NCI-H446 treated with DMSO at 0.1 percent for 48 hours (cell line): ENCODE measurements at places on chromosomes 5 and 9.

- DNase-seq: no peak
Measured at GRCh38 chr9:2253636-2254580, 238.8 kb downstream of the SMARCA2 start.

- DNase-seq: peak; percentile 14
Measured at GRCh38 chr9:117073539-117074341, 341.1 kb downstream of the ASTN2 start.

DNA sequence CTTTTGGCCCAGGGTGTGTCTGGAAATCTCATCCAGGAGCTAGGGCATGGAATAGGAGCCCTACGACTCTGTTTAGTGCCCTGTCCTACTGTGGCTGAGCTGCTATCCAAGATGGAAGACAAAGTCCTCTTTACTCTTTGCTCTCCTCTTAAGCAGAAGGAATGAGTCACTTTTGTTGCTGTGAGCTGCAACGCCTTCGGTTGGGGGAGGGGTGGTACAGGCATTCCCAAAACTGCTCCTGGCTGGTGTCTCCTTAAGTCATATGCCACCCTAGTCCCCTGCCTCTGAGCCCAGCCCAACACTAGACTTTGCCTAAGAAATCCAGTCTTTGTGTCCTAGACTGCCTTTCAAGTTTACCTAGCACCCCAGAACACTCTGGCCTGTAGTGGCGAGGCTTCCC, 99.9 kb downstream of the PRR16 start:
- no peak for DNase-seq

- no peak for DNase-seq
Measured at GRCh38 chr9:76868897-76869296, 37.0 kb downstream of the PRUNE2 start.

DNA sequence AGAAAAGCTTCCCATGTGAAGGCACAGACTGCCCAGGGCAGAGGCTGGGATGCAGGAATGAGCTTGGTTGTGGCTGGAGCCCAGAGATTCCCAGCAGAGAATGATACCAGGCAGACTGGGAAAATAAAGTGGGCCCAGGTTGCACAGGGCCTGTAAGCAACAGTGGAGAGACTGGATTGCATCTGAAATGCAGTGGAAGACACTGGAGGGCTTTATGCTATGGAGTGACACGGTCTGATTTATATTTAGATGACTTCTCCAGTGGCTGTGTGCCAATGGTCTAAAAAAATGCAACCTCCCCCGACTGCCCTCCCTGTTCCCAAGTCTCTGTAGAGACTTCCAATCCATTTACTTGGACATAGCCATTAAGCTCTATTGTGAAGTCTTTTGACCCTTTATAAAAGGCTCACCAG, 951.1 kb upstream of the DMAC1 start:
- no peak for DNase-seq

- DNase-seq: no peak
Measured at GRCh38 chr9:405341-405740, 190.7 kb downstream of the DOCK8 start.

DNA sequence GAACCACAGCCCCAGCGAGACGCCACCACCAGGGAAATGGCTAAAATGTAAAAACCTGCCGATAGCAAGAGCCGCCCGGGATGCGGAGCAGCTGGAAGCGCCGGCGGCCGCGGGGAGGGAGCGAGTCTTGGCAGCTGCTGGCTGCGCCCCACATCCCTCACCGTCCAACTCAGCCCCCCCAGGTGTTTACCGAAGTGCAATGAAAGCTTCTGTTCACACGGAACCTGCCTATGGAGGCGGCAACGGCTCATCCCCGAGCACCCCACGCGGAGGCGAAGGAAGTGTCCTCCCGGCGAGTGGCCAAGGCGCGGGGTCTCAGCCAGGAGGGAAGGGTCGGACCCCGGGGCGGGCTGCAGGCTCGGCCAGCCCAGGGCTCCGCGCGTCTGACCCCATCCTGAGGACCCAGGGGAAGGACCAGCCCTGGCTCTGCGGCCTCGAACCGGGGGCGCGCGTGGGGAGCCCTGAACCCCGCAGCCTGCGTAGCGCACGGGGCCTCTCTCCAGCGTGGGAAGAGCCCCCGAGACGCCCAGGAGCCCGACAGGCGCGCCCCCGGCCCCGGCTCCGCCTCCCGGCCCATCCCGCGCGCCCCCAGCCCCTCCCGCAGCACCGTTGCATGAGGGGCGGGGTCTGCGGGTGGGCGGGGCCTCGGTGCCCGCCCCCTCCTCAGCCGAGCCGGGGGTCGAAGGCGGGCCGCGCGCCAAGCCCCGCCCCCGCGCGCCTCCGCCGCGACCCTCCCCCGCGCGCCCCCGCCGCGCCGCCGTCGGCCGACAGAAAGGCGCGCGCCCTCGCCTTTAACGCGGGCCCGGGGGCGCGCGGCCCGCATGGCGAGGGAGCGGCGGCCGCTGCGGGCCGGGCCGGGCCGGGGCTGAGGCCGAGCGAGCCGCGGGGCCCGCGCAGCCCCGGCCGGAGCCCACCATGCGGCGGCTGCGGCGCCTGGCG, at the start of gene DIPK1B:
Gene DIPK1B (plus strand): TSS at position 822 of the 939 bp plus-strand sequence. CDS start 94 bp downstream, at position 916.
- no peak for DNase-seq

DNA sequence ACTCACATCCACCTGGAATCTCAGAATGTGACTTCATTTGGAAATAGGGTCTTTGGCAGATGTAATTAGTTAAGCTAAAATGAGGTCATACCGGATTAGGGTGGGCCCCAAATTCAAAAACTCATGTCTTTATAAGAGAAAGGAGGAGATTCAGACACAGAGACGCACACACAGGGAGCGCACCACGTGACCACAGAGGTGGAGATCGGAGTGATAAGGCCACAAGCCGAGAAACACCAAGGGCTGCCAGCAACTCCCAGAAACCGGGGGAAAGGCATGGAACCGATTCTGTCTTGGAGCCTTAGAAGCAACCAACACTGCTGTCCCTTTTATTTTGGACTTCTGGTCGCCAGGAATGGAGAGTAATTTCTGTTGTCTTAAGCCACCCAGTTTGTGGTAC, 31.8 kb upstream of the LMX1B start:
- no peak for DNase-seq

DNA sequence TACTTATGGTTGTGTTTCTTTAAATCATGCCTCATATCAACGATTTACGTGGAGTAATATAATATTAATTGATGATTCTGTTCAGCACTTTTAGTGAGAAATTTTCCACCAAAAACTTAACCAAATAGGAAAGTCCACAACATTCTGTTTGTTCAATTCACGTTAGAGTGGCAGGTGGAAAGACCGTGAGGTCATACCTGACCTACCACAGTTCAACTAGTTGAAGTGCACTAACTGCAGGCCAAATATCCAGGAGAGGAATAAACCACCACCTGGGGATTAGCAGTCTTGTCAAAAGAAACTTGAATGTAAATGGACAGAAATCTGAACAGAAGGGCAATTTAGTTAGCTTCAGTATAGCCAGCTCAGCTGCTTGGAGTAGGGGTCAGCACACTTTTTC, 577.7 kb downstream of the KIF4B start:
- DNase-seq: no peak

- no peak for DNase-seq
Measured at GRCh38 chr9:69326261-69326660, 1.2 kb downstream of the ENTREP1 start.

DNA sequence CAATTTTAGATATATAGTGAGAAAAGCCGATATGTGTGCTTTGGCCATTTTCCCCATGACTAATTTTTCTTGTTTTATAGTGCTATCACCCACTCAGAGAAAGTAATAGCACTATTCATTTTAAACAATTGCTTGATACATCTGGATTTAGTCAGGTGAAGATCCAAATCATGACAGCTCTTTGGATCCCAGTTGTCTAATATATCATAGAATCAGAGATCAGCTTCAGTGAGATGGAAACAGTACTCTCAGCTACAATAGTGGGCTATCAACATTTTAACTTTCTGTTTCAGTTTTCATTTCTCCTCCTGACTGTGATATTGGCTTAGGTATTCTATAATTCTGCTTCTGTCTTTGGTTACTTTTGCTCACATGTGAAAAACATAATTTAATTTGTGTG, 38.7 kb downstream of the VCAN start:
- DNase-seq: no peak

- peak; percentile 16 for DNase-seq
Measured at GRCh38 chr9:18906656-18907395, 126.2 kb downstream of the SAXO1 start.

DNA sequence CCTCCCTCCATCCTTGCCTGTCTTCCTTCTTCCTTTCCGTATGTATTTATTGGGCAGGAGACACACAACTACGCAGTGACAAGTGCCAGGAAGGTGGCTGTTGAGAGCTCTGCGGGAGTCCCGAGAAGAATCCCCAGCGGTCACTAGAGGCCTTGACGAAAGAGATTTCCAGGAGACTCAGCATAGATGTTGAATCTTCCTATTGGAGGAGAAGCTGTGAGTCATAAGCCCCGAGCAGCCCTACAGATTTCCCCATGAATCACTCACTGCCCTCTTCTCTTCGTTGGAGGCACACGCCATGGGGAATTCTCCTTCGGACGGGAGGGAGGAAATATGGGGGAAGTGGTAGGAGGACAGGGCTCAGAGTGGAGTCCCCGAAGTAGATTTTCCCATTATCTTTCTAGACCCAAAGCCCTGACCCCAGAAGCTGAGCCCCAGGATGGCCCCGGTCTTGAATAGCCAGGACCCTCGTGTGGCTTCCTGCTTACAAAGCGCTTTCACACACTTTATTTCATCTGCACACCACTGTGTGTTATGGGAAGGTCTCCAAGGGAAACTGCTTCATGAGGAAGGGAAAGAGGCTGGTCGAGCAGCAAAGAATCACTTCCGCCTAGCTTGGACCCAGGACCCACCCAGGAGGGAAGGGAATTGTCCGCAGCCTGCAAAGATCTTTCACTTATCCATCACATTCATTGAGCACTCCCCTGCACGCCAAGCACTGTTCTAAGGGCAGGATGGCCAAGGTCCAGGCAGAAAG, 12.7 kb downstream of the DUSP1 start:
- DNase-seq: no peak

- no peak for DNase-seq
Measured at GRCh38 chr9:135801070-135801469, 99.1 kb downstream of the KCNT1 start.

GRCh38 chr5:142621227-142621626, 64.7 kb downstream of the FGF1 start:
- no peak for DNase-seq

DNA sequence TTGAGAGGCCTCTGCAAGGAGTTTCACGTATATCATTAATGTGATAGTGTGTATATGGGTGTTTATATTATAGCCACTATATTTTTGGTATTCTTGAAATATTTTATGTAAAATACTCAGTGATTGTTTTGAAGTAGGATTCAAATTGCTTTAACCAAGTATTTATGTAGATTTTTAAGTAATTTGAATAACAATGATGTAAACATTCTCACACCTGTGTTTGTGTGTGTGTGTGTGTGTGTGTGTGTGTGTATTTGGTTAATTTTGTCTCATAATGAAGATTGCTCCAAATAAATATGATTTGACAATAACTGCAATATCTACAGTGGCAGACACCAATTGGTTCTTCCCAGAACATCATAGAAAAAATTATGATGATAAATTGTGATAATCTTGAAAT, 293.4 kb downstream of the CD180 start:
- DNase-seq: no peak

GRCh38 chr5:130693509-130693908, 471.5 kb downstream of the HINT1 start:
- DNase-seq: no peak

DNA sequence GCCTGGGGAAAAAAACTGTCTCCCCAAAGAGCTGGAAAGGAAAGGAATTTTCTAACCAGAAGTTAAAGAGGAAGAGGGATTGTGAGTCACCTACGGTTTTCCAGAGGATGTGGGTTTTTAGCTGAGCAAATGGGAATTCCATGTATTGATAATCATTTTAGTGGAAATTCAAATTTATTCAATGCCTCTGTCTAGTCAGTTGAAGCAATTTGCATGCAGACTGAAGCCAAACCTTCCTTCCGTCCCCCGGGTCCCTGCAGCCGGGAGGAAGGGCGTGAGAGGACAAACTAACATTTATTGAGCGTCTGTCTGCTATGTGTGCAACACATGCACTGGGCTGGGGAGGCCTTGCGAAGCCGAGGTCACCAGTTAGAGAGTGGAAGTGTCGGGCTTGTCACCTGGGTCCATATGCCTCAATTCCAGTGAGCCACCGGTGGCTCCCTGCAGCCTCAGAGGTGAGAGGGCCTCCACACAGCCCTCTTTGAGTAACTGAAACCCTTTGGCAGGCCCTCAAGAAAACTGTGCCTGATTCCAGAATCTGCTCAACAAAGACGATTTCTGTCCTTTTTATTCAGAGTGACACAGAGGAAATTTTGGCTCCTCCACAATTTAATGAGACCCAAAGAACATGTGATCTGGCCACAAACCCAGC, 70.3 kb downstream of the COL27A1 start:
- DNase-seq: no peak

- DNase-seq: no peak
Measured at GRCh38 chr5:80865551-80865950, 94.6 kb upstream of the RASGRF2 start.

DNA sequence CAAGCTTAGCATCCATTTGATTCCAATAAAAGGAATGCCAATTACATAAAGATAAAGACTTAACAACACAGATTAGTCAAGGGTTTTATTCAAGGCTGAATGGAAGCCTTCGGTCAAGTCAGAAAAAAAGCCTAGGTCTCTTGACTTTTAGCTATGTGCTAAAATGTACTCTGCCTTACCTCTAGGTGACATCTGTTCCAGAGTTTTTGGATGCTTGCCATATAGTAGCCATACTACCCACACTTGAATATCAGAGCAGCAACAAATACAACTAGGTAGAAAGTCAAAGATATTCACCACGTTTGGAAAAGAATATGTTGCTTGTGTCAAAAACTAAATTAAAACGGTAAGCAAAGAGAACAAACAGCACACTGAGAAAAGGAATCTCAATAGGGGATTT, 484.7 kb downstream of the ELAVL2 start:
- peak; percentile 19 for DNase-seq

DNA sequence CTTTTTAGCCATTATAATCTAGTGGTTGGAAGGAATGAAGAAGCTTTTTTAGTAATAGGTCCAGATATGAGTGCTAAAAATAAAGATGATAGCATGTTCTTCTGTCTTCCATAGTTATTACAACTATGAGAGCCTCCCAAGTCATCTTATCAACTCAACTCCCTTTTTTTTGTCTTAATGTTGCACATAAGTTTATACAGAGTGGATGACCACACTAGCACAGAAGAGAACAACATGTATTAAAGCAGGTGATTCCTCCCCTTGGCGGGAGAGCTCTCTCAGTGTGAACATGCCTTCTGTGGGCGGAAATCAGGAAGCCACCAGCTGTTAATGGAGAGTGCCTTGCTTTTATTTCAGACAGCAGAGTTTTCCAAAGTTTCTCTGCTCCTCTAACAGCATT, 40.1 kb upstream of the STX17 start:
- DNase-seq: no peak

GRCh38 chr5:71816307-71816706, 97.2 kb downstream of the CARTPT start:
- DNase-seq: no peak

- no peak for DNase-seq
Measured at GRCh38 chr5:1897386-1897785, 14.7 kb upstream of the IRX4 start.

- no peak for DNase-seq
Measured at GRCh38 chr9:91220491-91221135, 141.1 kb downstream of the AUH start.
